ENCODE measurements at places on chromosomes 1 and 21. TPM values are rescaled to one million over a fixed set of nuclear protein-coding genes. Genes with fewer than 3 reads are reported as not detected.

DNA sequence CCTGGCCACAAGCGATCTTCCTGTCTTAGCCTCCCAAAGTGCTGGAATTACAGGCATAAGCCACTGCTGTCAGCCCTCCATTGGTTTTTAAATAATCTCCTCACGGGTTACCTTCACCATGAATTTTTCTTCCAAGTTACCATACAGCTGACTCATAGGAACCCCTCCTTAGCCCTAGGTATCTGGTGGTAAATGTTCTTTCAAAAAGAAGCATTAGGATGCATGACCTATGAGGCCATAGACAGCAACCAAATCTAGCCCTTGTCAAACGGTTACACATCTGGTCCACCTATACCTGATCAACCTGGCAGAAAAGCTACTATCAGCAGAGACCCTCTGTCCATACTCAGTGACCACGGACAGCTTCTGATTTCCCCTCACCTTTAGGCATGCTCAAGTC is 12.7 kb upstream of the DEGS1 start:
- DNase-seq, result no peak

DNA sequence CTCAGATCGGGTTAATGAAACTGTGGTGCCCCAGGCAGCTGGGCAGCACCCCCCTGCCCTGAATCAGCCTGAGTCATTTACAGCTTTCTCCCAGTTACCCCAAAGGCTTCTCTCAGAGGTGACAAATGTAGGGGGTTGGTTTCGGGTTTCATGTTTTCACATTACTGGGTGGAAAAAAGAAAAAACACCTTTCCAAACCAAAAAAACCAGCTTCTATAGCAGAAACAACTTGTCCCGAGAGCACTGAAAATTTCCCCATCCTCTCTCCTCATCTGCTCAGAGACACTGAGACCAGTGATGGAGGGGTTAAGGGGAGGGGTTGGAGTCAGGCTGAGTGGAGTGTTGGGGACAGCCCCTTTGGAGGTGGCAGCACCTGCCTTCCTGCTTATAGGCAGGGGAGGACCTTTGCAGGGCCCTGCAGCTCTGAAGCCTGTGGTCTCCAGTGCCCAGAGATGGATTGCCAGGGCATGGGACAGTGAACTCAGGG is 15.6 kb downstream of the UTP11 start:
- DNase-seq, result no peak

Gene AKR7A3
- not detected for total RNA-seq

GRCh38 chr21:16570171-16570570 is 840.4 kb downstream of the USP25 start:
- no peak for DNase-seq

DNA sequence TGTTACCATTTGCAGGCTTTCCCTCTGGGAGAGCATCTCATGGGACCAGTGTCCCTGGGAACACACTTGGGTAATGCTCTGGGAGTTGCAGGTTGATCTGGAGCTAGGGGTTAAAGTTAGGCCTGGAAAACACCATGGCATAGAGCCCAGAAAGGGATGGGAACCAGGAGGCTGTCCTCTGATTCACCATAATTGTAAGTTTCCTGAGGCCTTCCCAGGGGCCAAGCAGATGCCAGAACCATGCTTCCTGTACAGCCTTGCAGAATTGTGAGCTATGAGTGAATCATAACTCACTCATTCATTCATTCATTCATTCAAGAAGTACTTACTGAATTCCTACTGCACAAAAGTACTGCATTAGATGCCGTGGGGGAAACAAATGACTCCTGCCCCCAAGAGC is 50.0 kb downstream of the LACTBL1 start:
- no peak for DNase-seq

DNA sequence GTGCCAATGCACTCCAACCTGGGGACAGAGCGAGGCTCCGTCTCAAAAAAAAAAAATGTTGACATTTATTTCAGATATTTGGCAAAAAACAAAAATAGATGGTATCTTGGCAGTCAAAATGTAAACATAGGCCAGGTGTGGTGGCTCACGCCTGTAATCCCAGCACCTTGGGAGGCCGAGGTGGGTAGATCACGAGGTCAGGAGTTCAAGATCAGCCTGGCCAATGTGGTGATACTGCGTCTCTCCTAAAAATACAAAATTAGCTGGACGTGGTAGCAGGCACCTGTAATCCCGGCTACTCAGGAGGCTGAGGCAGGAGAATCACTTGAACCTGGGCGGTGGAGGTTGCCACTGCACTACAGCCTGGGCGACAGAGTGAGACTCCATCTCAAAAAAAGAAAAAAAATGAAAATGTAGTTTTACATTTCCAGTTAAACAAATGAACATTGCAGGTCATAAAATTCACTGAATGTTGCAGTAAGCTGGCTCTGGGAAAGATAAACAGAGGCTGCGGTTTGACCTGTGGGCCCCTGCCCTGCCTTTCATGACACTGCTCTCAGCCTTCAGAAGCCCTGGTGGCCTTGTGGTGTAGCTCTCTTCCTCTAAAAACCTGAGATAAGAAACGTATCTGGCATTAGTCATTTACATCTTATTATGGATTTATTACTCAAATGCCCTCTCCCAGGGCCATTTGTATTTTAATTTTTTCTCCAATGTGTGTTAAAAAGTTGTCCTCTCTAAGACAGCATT is 12.2 kb upstream of the SLC44A3 start:
- DNase-seq, result no peak

Gene HTR1D
- 2.0 TPM for total RNA-seq

- DNase-seq, result peak; percentile 73
These were observed at the start of gene RAB42 for GRCh38 chr1:28591708-28592320. Gene RAB42, plus strand, starts transcription at chr1:28592265. Its CDS starts 247 bp downstream, at chr1:28592512.

DNA sequence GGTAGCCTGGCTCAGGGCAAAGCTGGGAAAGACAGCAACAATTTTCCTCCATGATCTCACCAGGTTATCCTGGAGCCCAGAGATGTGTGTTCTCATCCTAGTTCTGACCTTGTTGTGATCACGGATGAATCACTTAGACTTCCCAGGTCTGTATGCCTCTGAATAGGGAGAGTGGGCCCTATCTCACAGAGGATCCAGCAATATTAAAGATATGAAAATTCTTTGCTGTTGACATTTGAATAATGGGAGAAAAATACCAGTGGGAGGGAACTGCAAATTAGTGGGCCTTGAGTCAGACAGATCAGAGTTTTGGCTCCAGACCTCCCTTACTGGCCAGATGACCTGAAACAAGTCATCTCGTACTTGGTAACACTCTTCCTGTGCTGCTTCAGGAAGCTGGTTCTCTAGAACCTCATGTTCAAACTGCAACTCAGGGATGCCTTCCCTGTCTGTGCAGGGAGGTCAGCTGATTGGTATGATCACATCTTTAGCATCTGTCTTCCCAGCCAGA is 32.8 kb upstream of the RNF19B start:
- no peak for DNase-seq

- peak; percentile 37 for DNase-seq
These were observed 3.3 kb downstream of the CSRP1 start for GRCh38 chr1:201503397-201504176.

Gene SDC3
- 23.0 TPM for total RNA-seq

- DNase-seq, result no peak
These were observed 21.7 kb downstream of the ASTN1 start for GRCh38 chr1:177142791-177143271.

- no peak for DNase-seq
These were observed 51.3 kb downstream of the GPR161 start for GRCh38 chr1:168085401-168085872.

Gene OR6N1
- not detected for total RNA-seq

Gene TMEM269
- total RNA-seq, result 0.47 TPM

DNA sequence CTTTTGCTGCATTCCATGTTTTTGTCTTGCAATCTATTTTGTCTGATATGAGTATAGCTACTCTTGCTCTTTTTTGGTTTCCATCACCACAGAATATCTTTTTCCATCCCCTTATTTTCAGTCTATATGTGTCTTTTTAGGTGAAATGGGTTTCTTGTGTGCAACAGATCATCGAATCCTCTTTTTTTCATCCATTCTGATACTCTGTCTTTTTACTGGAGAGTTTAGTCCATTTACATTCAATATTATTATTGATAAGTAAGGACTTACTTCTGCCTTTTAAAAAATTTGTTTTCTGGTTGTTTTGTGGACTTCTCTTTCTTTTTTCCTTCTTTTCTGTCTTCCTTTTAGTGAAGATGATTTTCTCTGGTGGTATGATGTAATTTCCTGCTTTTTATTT is 64.6 kb upstream of the CD55 start:
- no peak for DNase-seq

- DNase-seq, result no peak
These were observed 45.5 kb downstream of the GNG12 start for GRCh38 chr1:67787746-67788145.

Gene AIRE
- total RNA-seq, result not detected

Gene SH3BGR
- total RNA-seq, result 12.2 TPM

GRCh38 chr21:17045214-17045853 is 467.5 kb upstream of the CXADR start:
- DNase-seq, result no peak

Gene TEDDM1
- not detected for total RNA-seq

DNA sequence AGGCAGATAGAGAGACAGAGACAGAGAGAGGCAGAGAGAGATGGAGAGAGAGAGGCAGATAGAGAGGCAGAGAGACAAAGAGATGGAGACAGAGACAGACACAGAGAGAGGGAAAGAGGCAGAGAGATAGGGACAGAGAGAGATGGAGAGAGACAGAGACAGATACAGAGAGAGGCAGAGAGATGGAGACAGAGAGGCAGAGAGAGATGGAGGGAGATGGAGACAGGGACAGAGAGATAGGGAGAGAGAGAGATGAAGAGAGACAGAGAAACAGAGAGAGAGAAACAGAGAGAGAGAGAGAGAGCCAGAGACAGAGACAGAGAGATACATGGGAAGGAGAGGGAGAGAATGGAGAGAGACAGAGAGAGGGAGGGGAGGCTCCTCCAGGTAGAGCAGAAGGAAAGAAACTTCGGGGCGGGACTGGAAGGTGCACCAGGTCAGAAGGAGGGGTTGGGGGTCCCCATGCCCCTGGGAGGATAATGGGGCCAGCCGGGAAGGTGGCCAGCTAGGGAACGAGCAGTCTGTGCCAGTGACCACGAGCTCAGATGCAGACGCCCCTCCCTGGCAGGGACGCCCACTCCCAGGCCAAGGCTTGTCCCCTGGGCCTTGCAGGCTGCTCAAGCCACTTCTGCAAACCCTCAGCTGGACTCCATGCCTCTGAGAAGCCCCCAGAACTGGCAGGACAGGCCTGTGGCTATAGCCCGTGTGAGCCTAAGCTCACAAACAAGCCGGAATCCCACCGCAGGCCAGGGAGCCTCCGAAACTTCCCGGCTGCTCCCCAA is 3.3 kb downstream of the FNDC10 start:
- no peak for DNase-seq

Gene OR13G1
- total RNA-seq, result not detected

Gene WDR64
- total RNA-seq, result not detected

Gene LAMB3
- total RNA-seq, result 0.19 TPM

GRCh38 chr1:10679496-10680220 is 116.8 kb downstream of the CASZ1 start:
- peak; percentile 92 for DNase-seq

DNA sequence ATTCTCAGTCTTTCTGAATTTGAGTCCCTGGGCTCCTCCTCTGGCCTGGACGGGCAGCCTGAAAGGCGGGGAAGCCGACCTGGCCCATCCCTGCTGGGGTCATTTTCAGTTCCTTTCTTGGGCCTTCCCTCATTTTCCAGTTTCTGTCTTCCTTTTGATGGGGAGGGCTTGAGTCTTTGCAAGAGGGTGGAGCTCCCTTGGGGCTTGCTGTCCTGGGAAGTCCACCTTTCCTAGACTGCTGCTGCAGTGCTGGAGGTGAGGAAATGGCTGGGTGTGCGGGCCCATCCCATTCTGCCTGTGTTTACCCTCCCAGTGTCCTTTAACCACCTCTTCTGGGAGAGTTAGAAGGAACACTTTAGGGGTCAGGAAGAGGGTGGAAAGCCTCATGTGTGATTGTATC is 40.4 kb upstream of the SYNC start:
- no peak for DNase-seq

GRCh38 chr1:97144527-97144926 is 422.9 kb downstream of the PTBP2 start:
- DNase-seq, result no peak

DNA sequence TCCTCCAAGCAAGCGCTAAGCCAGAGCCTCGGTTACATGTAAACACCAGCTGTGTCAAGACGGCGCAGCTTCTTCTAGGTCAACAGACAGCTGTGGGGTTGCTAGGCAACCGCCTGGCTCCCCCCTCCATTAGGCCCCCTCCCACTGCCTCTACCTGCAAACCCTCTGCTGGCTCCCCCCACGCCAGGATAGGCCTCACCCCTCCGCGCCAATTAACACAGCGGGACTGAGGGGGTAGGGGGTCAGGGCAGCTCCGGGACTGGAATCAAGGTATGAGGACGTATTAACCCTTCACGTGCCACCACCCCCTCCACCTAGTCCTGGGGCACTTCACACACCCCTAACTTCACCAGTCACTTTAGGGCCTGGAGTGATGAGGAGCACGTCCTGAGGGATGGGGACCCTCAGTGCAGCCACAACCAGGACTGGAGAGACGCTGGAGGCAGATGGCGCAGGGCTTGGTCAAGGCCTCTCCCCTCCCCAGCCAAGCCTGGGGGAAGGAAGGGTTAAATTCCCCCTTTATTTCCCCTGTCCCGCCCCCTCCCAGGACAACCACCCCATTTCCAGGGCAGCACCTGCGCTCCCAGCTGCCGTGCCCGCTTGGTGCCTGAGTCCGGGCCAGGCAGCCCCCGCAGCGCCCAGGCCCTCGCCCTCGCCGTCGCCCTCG is 37.4 kb upstream of the WASF2 start:
- peak; percentile 87 for DNase-seq

Gene SSR2
- total RNA-seq, result 314 TPM

DNA sequence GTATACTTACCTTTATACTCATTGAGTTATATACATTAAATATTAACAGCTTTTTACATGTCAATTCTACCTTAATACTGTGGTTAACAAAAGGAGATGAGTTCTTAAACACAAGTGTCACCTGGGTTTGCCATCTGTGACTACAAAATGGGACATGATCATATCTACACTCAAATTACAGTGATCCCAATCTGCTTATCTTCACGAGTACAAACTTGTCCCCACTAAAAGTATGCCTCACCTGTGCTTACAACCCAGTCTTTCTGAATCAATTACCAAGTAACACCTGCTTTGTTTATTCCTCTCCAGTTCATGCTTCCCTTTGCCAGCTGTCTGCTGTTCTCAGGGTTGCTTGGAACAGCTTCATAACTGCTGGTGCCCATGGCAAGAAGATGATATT is 8.8 kb downstream of the CD1E start:
- DNase-seq, result no peak

Gene DMBX1
- total RNA-seq, result 0.06 TPM

GRCh38 chr1:16067127-16067768 is 6.2 kb downstream of the FAM131C start:
- peak; percentile 59 for DNase-seq
